ENCODE measurements at places on chromosomes 3 and 15. TPM values are rescaled to one million over a fixed set of nuclear protein-coding genes. Genes with fewer than 3 reads are reported as not detected.

SAMD7 gene
- total RNA-seq: not detected

CIDEC gene
- not detected for total RNA-seq

COL8A1 gene
- 1.8 TPM for total RNA-seq

GHSR gene
- not detected for total RNA-seq

TEX55 gene
- total RNA-seq: not detected

SH2D7 gene
- not detected for total RNA-seq

EPHB1 gene
- total RNA-seq: 2.4 TPM

ATP13A5 gene
- total RNA-seq: 0.43 TPM

WNT7A gene
- total RNA-seq: not detected

CNTN3 gene
- 2.7 TPM for total RNA-seq

CAPN3 gene
- total RNA-seq: 1.5 TPM

SLC25A38 gene
- 35.8 TPM for total RNA-seq

MTHFS gene
- 31.5 TPM for total RNA-seq

ANKRD34C gene
- total RNA-seq: not detected

DRD3 gene
- total RNA-seq: not detected

TMCO5A gene
- not detected for total RNA-seq

LMOD3 gene
- total RNA-seq: not detected

SI gene
- total RNA-seq: not detected

SLC27A2 gene
- total RNA-seq: 6.8 TPM

CPNE4 gene
- 2.0 TPM for total RNA-seq

GP5 gene
- total RNA-seq: not detected

SH3GL3 gene
- total RNA-seq: 3.8 TPM

SLC51B gene
- not detected for total RNA-seq

CTDSPL2 gene
- total RNA-seq: 94.6 TPM

SEMA6D gene
- 48.7 TPM for total RNA-seq

NTRK3 gene
- 0.86 TPM for total RNA-seq

ATP13A4 gene
- total RNA-seq: 0.86 TPM

MORC1 gene
- not detected for total RNA-seq

CPNE9 gene
- total RNA-seq: 0.66 TPM

CMTM8 gene
- 11.6 TPM for total RNA-seq

DAZL gene
- total RNA-seq: not detected

PARP14 gene
- 16.4 TPM for total RNA-seq

MYLK gene
- total RNA-seq: 8.2 TPM

CYP11A1 gene
- 5.1 TPM for total RNA-seq

DCUN1D1 gene
- 59.6 TPM for total RNA-seq

SAXO2 gene
- total RNA-seq: 22.8 TPM

COL6A6 gene
- total RNA-seq: 0.40 TPM

SRGAP3 gene
- total RNA-seq: 4.5 TPM

SLC12A8 gene
- 14.9 TPM for total RNA-seq

C3orf49 gene
- not detected for total RNA-seq

GCNT3 gene
- total RNA-seq: 1.3 TPM

IL20RB gene
- total RNA-seq: 2.1 TPM

MCF2L2 gene
- 72.6 TPM for total RNA-seq

ARPIN gene
- total RNA-seq: 8.2 TPM

LMCD1 gene
- total RNA-seq: 35.7 TPM

LRRIQ4 gene
- total RNA-seq: not detected

BTBD1 gene
- total RNA-seq: 26.7 TPM

CCDC39 gene
- total RNA-seq: 0.25 TPM

KLHL40 gene
- not detected for total RNA-seq

CCR4 gene
- total RNA-seq: not detected

SKOR1 gene
- 0.23 TPM for total RNA-seq

TAGLN3 gene
- 3.0 TPM for total RNA-seq

POLQ gene
- 10.1 TPM for total RNA-seq

GATM gene
- total RNA-seq: 89.3 TPM

TGM4 gene
- not detected for total RNA-seq

CYP8B1 gene
- not detected for total RNA-seq

TRPM1 gene
- total RNA-seq: not detected

CLDN16 gene
- total RNA-seq: 0.38 TPM

TJP1 gene
- 131 TPM for total RNA-seq

All from endodermal cell (in vitro differentiated cells).